Left renal pelvis (tissue), 4 donors: ENCODE measurements at places on chromosomes 4 and X.

DNA sequence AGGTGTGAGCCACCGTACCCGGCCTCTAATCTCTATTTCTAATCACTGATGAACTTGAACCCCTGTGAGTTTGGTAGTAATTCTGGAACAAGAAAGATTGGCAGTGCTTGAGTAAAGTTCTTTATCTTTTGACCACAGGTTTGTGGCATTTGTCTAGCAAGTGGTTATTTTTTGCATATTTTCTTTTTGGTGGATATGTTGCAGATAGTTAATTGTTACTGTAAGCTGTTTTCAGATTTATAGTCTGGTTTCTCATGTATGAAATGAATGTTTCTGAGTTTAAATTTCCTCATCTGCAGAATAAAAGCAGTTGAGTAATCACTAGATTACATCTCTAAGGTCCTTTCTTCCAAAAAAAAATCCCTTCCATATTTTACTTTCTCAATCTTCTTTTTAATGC is 105.2 kb downstream of the GASK1B start:
- no peak for DNase-seq

DNA sequence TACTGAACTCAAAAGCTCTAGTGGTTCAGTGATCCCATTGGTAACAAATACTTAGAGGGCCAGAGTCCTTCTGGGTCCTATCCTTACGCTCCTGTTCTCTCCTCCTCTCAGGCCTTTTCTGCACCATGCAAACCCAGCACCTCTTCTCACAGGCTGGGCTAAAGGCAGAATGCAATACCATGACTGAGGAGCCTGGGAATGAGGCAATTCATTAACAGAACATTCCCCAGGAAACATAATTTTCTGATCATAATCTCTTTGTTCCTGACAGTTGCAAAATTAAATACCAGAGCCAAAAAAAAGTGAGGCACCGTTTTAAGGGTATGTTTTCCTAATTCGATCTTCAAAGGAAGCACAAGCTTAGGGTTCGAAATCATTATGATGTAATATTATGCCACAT is 9.0 kb downstream of the SORBS2 start:
- no peak for DNase-seq

GRCh38 chrX:103628386-103629317 is at the start of gene TCEAL1:
TSS of gene TCEAL1 (plus strand) at chrX:103628975. CDS start at chrX:103629917, 942 bp downstream.
- DNase-seq: no peak

DNA sequence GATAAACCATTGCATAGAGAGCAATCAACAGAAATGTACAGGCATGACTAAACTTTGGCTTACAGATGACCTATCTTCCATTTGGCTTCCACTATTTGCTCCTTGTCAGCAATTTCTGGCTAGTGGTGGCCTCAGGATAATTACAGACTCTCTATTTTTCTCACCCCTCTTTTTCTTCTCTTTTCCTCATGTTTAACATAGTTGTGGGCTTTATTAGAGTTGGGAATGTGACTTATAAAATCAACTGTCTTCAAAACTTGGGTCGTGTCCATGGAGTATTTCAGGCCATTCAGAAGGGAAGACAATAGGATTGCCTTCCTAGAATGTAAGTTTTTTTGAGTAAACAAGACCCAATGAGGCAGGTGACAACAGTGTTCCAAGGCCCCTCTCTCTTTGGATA is 236.2 kb downstream of the FRAS1 start:
- no peak for DNase-seq

DNA sequence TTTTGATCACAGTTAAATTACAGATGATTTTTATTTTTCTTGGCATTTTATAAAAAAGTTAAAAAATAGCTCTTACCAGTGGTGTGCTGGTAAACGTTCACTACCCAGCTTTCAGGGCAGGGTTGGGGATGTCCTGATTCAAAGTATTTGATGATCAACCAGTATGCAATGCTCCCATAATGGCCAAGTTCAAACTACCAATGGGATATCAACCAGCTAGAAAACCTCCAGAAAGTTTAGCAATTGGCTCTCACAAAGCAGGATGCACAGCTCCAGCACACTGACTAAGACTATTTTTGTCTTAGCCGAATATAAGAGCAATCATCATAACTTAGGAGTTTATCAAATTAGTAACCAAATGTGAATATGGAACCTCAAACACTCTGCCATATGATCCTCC is 108.0 kb upstream of the PDE5A start:
- DNase-seq: no peak

DNA sequence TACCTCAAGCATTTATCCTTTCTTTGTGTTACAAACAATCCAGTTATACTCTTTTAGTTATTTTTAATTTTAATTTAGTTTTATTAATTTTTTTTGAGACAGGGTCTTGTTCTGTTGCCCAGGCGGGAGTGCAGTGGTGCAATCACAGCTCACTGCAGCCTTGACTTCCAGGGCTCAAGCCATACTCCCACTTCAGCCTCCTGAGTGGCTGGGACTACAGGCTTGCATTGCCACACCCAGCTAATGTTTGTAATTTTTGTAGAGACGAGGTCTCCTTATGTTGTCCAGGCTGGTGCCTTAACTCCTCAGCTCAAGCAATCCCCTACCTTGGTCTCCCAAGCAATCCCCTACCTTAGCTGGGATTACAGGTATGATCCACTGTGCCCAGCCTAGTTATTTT is 45.9 kb downstream of the CDKL5 start:
- no peak for DNase-seq
